Stimulated activated CD4-positive, alpha-beta T cell treated with anti-CD3 and anti-CD28 coated beads, Interleukin-1b, Interleukin-23, amount 100 ng/mL, for 1 hour (primary cell): ENCODE measurements at places on chromosomes 13 and 19.

DNA sequence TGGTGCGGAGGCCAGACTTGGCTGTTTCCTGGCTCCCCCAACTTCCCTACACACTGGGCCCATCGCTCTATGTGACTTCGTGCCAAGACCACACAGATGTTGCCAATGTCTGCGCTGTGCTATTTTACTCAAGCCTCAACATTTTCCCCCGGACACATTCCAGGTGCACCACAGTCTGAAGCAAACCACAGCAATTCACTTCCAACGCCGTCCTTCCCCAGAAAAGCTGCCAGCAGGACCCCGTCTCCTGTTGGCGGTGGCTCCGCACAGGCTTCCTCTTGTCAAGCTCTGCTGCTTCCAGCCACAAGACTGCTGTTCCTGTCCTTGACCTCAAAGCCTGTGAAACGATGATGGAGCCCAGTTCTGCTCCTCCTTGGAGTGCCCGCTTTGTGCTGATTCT, 100.7 kb downstream of the CRYL1 start:
- DNase-seq = no peak

GRCh38 chr19:52473655-52474350, 20.4 kb downstream of the ZNF578 start:
- no peak for DNase-seq

- DNase-seq = no peak
These were observed 6.5 kb downstream of the ZNF426 start for GRCh38 chr19:9531933-9532332.

- DNase-seq = no peak
These were observed 3.1 kb downstream of the KLK14 start for GRCh38 chr19:51079481-51080110.

DNA sequence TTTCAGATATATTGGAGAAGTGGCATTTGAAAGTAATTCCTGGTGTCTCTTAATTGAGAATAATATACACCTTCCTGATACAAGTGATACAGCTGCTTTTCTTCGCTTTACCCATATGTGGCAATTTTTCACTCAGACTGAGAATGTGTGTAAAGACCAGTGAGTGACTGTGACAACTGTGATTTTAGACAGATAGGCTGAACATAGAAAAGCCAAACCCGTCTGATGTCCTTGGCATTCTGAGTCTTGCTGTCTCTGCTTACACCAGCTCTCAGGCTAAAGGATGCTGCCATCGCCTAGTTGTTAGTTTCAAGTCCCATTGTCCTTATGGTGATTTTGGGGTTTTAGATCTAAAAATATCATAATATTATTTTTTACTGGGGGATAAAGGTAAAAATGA, 492.6 kb downstream of the RFC3 start:
- DNase-seq = no peak

DNA sequence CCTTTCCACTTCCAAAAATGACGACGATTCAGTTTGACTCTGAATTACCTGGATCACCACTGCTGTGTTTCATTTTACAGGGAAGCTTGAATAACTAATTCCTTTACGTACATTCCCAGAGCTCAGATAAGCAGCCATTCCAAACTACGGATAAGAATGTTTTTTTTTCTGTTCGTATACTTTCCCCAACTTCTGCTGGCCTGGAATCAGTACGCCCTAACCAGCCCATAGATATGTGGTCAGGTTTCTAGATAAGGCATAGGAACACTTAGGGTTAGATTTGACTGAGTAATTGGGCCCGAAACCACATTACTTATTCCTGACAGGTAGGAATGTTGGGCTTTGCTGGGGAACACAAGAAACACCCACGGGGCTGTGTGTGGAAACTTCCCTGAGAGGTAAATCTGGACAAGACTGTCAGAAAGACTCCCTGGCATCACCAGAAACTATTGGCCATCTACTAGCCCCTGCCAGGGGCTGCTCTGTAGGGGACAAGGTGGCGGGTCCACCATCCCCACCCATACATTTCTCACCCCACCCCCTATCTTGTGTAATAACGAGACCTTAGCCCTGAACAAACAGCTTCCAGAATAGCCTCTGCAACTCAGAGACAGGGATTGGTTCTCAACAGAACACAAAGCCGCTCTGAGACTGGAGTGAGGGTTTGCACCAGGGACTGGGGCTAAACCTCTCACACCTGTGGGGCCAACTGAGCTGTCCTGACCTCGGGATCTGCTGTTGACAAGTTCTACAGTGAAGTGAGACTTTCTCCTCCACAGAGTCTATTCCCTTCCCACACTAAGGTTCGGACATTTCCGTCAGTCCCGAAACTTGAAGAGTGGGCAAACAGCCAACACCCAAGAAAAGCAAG, 15.6 kb downstream of the RHPN2 start:
- DNase-seq = no peak

DNA sequence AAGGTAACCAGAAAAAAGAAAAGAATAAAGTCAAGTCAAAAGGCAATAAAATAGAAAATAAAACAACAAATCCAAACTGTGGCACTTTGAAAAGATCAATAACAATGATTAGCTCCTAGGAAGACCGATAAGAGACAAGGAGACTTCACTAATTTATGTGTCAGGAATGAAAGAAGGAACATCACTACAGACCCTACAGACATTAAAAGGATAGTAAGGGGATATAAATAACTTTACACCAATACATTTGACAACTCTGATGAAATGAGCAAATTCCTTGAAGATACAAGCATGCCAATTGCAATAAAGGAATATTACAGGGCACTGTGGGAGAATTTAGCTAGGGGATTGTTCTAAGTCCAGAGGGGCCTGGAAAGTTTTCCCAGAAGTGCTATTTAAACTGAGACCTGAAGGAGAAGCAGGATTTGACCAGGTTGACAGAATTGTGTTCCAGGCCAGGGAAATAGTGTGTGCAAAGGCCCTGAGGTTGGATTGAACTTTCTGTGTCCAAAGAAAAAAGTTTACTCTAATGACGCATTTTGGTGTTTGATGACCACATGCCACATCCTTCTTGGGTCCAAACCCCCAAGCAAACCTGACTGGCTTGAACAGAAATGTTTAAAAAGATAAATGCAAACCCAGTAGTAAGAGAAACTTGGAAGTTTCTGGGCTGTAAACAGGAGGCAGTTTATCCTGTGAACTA, 1.6 kb upstream of the C19orf38 start:
- DNase-seq = no peak

GRCh38 chr19:307793-308420, 16.7 kb upstream of the PLPP2 start:
- DNase-seq = no peak

DNA sequence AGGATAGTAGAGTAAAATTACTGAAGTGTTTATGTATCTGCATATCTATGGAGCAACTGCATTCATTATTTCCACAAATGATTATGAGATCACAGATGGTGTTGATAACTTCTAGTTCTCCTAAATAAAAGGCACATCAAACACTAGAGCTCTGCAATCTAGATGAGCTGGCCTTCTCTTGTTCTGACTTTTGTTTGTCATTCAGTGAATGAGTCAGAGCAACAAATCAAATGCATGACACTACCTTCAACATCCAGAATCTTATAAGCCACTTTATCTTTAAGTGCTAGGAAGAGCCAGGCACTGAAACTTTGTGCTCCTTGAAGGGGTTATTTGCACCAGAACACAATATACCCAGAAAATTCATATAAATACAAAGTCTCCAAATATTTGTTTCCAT, 456.0 kb downstream of the PCDH17 start:
- no peak for DNase-seq

- no peak for DNase-seq
These were observed 684.5 kb upstream of the ARGLU1 start for GRCh38 chr13:107252428-107252827.

GRCh38 chr19:38849860-38850435, at the start of gene HNRNPL:
TSS of gene HNRNPL (minus strand) at chr19:38849986. CDS start at chr19:38849966, 20 bp downstream.
- peak; percentile 99 for DNase-seq
